Activated naive CD8-positive, alpha-beta T cell treated with anti-CD3 and anti-CD28 coated beads, Interleukin-2, amount 50 U/mL, for 16 hours (primary cell): ENCODE measurements at places on chromosomes 5 and 9.

DNA sequence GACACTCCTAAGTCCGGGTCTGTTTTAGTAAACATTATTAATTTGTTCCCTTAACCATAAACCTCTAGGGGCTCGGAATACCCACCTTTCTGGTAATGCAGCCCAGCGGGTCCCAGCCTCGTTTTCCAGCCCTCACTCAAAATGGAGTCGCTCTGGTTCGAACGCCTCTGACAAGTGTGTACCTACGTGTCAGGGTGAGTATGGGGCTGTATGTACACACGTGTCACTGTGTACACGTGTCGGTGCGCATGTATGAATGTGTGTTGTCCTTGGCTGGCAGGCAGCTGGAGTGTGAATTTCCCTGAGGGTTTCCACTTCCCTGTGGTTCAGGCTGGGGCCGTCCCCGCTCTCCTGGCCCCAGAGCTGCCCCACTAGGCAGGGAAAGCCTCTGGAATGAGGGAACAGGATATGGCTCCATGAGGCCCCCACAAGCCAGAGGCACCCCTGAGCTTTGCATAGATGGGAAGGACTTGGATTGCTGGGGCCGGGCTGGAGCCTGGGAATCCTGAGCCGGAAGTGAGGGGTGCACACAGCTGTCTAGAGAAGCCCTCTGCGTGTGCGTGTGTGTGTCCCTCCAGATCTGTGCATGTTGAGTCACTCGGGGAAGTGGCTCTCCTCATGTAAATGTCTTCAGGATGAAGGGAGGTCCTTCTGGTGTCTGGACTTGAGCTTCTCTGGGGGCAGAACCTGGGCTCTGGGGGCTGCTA lies 160.8 kb upstream of the IER5L start:
- DNase-seq, result no peak

GRCh38 chr5:157516006-157516405 lies 56.0 kb downstream of the NIPAL4 start:
- no peak for DNase-seq

DNA sequence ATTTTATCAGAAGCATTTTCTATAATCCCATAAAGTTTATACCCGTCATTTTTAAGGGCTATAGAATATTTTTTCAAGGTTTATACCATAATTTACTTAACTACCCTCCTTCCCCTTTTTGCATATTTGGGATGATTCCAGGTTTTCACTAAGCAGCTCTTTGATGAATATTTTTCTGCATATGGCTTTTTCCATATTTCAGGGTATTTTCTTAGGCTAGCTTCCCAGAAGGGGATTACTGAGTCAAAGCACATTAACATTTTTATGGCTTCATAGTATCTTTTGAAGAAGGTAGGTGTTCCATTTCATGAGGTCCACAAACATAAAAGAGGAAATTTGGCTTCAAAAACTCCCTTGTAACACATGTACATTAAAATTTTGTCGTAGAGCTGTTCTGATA lies 14.6 kb upstream of the COL15A1 start:
- no peak for DNase-seq

- DNase-seq, result no peak
Measured at GRCh38 chr5:101720033-101720432, 576.1 kb downstream of the SLCO4C1 start.

GRCh38 chr5:25190521-25191000 lies 545.8 kb upstream of the CDH10 start:
- no peak for DNase-seq
